ENCODE measurements at places on chromosomes 12 and 14. TPM values are rescaled to one million over a fixed set of nuclear protein-coding genes. Genes with fewer than 3 reads are reported as not detected.

FAM234B gene
- 4.4 TPM for total RNA-seq

RIMBP2 gene
- not detected for total RNA-seq

APOLD1 gene
- total RNA-seq, result 0.19 TPM

LBHD2 gene
- 0.18 TPM for total RNA-seq

TMEM30B gene
- 0.21 TPM for total RNA-seq

Data from A549 treated with DMSO at 1 μM for 4 hours (cell line).